ENCODE measurements at places on chromosomes 12 and 14.

DNA sequence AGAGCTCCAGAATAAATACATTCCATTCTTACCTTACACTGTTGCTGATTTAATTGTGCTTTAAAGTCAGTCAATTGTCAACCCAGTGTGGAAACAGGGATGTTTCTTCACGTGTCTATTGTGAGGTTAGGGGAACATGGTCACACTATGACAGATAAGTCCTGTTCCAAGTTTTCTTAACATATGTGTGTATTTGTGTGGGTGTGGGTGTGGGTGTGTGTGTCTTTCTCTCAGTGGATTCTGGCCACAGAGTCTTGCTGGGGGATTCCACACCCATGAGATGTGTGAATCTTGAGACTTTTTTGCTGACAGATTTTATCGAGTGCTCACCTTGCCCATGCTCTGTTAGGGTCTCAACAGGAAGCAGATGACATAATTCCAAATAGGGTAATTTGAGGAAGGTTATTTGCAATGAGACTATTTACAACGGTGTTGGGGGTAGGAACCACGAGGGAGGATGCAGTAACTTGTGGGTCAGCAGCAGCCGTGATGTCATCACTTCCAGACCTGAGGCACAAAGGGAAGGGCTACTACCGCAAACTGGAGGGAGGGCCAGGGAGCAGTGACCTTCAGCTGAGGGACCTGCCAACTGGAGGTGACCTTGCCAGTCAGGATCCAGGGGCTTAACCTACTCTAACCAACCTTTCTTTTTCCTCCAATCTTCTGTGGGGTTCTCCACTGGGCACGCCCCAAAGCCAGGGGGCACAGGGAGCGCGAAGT, 1.9 kb upstream of the VRK1 start:
- no peak for DNase-seq

DNA sequence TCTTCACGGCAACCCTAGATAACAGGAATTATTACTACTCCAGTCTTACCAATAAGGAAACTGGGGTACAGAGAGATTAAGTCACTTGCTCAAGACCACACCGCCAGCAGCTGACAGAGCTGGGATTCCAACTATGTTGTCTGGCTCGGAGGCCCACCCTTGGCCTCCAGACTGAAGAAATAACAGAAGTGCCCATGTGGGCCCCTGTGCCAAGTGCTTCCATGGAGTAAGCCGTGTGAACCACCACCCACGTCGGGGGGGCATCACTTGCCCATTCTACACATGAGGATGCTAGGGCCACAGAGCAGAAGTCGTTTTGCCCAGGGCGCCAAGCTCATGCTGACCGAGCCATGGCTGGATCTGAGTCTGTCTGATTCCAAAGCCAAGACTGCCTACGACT, 926 bp upstream of the CMKLR1 start:
- DNase-seq, result no peak

- DNase-seq, result no peak
Measured at GRCh38 chr12:107223821-107224220, 130.5 kb upstream of the CRY1 start.

DNA sequence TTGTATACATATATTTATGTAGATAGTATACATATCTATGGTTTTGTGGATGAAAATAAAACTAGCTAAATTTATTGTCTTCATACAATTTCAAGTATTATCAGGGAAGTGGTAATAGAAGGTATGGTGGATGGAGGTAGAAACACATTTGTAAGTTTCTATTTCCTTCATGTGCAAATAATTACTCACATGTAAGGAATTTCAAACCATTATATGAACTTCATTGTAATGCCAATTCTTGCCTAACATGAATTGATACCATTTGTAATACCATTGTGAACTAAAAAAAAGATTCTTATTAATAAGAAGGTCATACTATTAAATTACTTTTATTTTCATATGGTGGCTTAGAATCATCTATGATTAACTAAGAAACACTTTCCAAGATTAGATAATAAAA, 20.1 kb upstream of the PPFIA2 start:
- DNase-seq, result no peak

GRCh38 chr12:26030371-26030770, 71.9 kb downstream of the RASSF8 start:
- no peak for DNase-seq

- no peak for DNase-seq
Measured at GRCh38 chr14:96574171-96574632, 72.0 kb downstream of the PAPOLA start.

- DNase-seq, result no peak
Measured at GRCh38 chr12:572532-572899, 90.7 kb downstream of the NINJ2 start.

- no peak for DNase-seq
Measured at GRCh38 chr12:42819846-42820245, 230.3 kb upstream of the PRICKLE1 start.

Data from NCI-H2227 treated with DMSO at 0.1 percent for 48 hours (cell line).